Activated CD8-positive, alpha-beta memory T cell treated with anti-CD3 and anti-CD28 coated beads for 1 hour (primary cell): ENCODE measurements at places on chromosomes 4 and X.

DNA sequence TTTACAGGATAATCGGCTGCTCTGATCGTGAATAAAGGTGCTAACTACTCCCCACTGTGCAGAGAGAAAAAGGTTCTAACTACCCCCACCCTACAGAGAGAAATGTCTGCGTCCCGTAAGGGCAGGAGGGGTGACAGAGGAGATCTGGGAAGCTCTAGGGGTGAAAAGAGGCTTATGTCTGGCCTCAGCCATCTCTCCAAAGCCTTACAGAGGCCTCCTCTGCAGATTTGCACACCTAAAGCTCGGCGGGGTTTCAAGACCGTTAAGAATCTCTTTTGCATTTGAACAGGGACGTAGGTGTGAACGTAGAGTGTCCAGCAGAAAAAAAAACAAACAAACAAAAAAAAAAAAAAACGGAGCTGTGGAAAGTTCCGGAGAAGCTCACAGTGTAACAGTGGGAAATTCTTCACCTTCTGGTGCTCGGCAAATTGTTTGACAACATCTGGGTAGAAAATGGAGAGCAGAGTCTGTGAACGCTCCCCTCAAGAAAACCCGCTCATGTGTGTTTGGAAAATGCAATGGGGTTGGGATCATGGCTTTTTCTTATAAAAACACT is 161.0 kb downstream of the SHOX start:
- DNase-seq = no peak

- no peak for DNase-seq
Observed at GRCh38 chr4:94488670-94489069, 36.9 kb downstream of the PDLIM5 start.

GRCh38 chrX:120016068-120016441 is 61.4 kb downstream of the RHOXF2B start:
- DNase-seq = no peak

- no peak for DNase-seq
Observed at GRCh38 chr4:12644261-12644660, 839.9 kb downstream of the RAB28 start.

- no peak for DNase-seq
Observed at GRCh38 chr4:116229420-116229819, 856.0 kb downstream of the TRAM1L1 start.

DNA sequence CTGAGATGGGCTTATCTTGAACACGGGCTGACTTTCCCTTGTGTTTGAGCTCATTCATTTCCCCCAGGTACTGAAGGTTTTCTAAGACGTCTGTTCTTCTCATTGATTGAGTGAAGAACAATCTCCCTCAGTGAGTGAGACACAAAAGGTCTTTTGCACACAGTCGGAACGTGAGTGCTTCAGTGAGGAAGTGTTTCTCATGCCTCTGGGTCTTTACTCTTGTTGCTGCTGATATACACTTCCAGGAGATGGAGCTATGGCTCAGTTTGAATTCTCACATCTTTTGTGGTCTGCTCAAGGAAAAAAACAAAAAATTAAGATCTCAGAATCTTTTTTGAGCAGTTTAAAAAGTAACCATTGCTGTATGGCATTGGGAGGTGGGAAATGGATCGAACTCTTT is 981.9 kb upstream of the TENM3 start:
- no peak for DNase-seq

DNA sequence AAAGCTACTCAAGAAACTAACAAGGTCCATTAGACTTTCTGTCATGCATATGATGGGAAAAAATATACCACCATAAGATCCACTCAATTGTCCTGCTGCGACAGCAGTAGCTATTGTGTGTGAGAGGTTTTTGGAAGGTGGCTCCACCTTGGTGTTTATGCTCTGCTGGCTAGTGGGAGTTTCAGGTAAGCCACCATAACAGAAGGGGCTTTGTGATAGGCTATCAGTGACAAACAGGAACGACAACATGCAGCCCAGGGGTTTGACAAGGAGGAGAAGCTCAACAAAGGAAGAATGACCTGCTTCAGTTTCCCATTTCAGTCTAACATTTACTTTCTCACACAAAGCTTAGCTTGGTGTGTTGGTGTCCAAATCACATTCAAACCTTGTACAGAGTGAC is 182.6 kb downstream of the ATOH1 start:
- DNase-seq = no peak

DNA sequence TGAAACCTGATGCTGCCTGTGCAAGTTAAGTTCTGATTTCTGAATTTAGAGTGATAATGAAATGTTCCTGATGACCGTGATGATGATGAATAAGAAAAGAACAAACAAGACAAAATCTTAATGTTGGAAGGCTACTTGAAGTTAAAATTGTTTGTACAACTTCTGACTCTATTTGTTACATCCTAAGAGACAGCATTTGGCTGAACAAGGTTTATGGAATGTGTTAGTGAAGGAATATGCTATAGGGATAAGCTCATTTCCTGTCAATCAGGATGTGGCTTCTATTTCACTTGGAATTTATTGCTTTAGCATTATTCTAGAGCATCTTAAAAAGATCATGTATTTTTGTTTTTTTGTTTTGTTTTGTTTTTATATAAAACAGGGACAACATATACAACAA is 267.5 kb downstream of the FAT4 start:
- no peak for DNase-seq

DNA sequence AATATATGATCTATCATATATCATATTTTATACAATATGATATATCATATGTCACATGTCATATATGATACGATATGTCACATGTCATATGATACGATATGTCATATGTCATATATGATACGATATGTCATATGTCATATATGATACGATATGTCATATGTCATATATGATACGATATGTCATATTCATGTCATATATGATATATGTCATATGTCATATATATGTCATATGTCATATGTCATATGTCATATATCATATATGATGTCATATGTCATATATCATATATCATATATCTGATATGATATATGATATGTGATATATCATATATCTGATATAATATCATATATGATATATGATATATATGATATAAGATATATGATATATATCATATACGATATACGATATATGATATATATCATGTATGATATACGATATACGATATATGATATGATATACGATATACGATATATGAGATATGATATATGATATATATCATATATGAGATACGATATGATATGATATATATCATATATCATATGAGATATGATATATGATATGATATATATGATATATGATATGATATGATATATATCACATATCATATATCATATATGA is 122.3 kb upstream of the USP9X start:
- no peak for DNase-seq

- DNase-seq = no peak
Observed at GRCh38 chrX:112512509-112512908, 167.2 kb downstream of the LHFPL1 start.

GRCh38 chr4:6953751-6954380 is 44.2 kb downstream of the TBC1D14 start:
- no peak for DNase-seq

- DNase-seq = no peak
Observed at GRCh38 chr4:23938796-23939195, 48.9 kb upstream of the PPARGC1A start.

- no peak for DNase-seq
Observed at GRCh38 chr4:76292730-76293129, 13.8 kb upstream of the STBD1 start.

GRCh38 chr4:139900964-139901376 is 235.4 kb downstream of the MGST2 start:
- DNase-seq = no peak

- no peak for DNase-seq
Observed at GRCh38 chr4:150501983-150502382, 80.0 kb upstream of the MAB21L2 start.

- no peak for DNase-seq
Observed at GRCh38 chrX:370963-371745, 15.6 kb downstream of the PPP2R3B start.

- no peak for DNase-seq
Observed at GRCh38 chr4:169986369-169986768, 39.8 kb downstream of the MFAP3L start.

GRCh38 chr4:72546456-72546855 is 22.6 kb downstream of the ADAMTS3 start:
- DNase-seq = no peak

DNA sequence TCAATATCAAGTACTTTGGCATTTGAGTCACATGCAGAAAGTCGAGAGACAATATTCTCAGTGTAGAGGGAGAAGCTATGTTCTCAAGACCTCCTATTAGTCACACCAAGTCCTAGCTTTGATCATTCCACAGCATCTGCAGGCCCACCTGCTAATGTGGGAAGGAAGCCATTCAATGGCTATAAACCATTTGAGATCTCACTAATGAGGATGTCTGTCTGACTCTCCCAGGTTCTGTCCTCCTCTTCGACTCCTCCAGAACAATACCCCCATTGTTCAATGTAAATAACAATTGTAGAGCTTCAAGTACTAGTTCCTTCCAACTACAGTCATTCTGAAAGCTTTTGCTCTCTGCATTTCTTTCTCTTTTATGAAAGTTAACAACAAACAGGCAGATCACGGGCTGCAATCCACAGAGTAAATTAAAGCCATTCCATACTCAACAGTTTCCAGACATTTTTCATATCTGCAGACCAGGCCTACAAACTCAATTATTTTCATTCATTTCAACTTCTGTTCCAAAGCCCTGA is 140.2 kb upstream of the EDNRA start:
- no peak for DNase-seq

- no peak for DNase-seq
Observed at GRCh38 chr4:103303011-103303410, 104.9 kb upstream of the CENPE start.

- DNase-seq = no peak
Observed at GRCh38 chrX:153714256-153714655, 9.9 kb downstream of the BCAP31 start.

GRCh38 chr4:100095729-100096595 is 94.3 kb downstream of the DDIT4L start:
- DNase-seq = no peak

GRCh38 chr4:138916763-138917162 is 98.8 kb upstream of the NOCT start:
- no peak for DNase-seq

GRCh38 chr4:13922459-13922858 is 294.9 kb upstream of the BOD1L1 start:
- DNase-seq = no peak

DNA sequence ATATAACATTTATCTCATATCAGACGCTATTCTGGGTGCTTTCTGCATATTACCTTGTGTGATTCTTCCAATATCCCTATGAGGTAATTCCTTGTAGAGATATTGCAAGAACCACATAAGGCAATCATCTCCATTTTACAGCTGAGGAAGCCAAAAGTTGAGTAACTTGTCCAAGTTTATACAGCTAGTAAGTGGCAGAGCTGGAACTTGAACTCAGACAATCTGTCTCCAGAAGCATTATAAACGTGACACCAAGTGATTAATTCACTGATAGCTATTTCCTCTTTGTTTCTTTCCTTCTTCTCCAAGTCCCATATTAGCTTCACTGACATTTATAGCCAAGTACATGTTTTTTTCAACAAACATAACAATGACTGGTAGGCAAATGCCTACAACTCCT is 7.3 kb downstream of the EMCN start:
- DNase-seq = no peak

- no peak for DNase-seq
Observed at GRCh38 chrX:154661899-154662298, 8.5 kb upstream of the CTAG2 start.

DNA sequence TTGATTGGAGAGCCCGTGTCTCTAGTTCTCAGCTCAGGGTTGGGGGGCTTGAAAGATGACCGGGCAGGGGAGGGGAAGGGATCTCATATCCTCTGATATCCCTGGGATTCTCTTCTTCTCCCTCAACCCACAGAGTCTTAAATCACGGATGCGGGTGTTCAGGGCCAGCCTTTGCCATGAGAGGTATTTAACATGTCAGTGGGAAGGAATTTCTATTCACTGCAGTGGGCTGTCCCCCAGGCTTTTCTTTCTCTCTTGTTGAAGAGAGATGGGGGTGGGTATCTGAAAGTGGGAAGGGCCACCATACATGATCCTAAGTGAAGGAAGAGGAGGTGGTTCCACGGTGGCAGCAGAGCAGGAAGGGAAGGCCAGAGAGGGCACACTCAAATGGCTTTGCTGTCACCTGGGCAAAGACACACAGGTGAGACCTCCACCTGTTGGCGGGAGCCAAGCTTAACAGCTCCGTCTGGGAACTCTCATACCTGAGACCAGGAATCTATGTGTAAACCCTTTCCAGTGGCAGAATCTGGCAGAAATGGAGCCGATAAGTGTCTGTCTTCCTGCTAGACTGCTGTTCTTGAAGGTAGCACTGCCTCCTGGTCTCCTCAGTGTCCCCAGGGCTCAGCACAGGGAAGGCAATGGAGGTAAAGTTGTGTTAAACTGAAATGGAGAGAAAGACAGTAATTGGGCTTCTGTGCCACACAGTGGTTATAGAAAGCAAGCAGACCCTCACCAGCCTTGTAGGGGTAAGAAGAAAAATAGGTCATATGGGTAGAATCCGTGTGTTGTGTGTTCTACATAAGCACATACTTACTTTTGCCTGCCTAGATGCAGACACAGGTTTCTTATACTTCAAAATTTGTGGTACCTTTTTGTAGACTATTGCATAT is 49.4 kb downstream of the RHOH start:
- DNase-seq = no peak

GRCh38 chr4:16205298-16206164 is 20.7 kb downstream of the TAPT1 start:
- DNase-seq = no peak

DNA sequence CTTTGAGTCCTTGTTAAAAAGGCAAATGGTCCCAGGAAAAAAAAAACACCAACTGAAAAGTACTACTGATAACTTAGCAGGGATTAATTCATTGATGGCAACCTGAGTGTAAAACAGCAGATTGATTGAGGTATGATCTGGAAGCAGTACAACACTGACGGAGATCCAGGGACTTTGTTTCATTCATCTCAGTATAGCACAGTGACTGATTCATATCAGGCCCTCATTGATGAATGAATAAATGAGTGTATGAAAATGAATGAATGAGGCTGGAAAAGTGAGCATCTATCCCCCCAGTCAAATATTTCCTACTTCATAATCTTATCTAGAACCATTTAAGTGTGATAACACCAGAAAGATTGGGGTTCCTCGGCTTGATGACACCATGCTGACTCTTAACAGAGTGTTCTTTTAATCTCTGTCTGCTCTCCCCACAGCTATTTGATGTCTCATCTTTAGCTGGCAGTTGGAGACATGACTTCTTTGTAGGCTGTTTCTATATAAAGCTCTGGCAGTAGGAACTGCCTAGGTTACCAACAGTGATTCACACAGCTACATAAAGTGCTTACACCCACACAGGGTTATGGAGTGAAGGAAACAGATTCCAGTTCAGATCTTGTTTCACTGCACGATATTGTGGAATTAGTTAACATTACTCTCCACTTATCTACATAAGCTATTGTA is 18.6 kb upstream of the RNF128 start:
- DNase-seq = no peak
